A673 (cell line): ENCODE measurements at places on chromosomes 4 and X.

- no peak for DNase-seq
Measured at GRCh38 chrX:82127228-82128123, 925.6 kb downstream of the SH3BGRL start.

DNA sequence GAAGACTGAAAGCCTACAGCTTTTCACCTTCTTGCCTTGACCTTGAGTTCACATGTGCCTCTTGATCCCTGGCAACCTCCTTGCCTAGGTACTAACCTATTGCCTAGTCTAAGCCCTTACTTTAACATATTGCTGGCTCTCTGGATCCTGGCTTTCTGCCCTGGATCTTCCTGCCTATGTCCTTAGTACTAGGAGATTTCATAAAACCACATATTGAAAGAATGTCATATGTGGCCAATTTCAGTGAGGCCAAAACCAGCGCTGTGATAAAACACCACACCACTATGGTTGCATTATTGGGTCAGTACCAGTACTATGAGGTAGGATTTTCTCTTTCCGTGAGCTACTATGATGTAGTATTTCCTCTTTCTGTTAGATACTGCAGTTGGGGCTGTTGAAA, 80.4 kb downstream of the CT47B1 start:
- DNase-seq, result no peak

DNA sequence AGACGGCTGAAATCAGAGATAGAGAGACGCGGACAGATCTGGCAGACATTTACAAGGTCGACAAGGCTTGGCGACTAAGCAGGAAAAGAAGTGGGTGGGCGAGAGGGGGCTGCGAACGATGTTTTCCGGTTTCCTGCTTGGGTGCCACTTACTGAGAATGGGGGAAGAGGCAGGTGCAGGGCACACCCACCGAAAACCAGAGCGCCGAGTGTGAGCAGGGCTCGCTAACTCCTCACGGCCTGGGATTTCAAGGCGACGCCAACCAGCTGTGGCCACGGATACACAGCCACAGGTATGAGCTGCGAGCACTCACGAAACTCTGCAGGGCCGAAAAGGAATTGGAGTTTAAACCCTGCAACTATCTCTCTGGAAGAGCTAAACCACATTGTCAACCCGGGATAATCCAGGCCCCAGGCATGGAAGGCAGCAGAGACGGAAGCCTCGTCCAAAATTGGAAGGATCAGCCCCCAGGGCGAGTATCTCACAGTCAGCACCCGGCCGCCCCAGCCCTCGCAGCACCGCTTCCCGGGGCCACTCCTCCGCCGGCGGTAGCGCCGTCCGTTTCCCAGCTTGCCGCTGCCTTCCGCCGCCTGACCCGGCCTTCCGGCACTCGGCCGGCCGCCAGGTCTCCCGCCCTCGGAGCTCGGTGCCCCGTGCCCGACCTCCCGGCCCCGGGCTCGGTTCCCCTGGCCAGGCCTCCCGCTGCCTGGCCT, 778 bp downstream of the CASP3 start:
- peak; percentile 54 for DNase-seq

DNA sequence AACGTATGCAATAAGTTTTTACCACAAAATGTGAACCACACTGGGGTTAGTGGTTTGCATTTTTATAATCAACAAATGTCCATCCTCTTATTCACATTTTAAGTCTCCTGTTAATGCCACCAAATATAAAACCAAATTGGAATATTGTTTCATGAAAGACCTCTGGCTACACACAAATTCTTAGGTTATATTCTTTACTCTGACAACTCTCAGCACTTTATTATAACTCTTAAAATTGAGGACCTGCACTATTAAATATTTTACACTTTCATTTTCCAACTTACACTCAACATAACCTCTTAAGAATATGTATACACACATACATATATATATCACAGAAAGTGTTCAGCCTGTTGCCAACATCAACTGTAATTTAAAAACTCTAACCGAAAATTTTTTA, 2.8 kb downstream of the PDE5A start:
- DNase-seq, result no peak

GRCh38 chr4:79833857-79834256, 239.2 kb downstream of the ANTXR2 start:
- no peak for DNase-seq

GRCh38 chrX:68421636-68422035, 11.7 kb downstream of the OPHN1 start:
- no peak for DNase-seq
